ENCODE measurements at places on chromosomes 2 and 18.

GRCh38 chr18:46891742-46892214 lies 25.5 kb downstream of the PIAS2 start:
- no peak for DNase-seq

DNA sequence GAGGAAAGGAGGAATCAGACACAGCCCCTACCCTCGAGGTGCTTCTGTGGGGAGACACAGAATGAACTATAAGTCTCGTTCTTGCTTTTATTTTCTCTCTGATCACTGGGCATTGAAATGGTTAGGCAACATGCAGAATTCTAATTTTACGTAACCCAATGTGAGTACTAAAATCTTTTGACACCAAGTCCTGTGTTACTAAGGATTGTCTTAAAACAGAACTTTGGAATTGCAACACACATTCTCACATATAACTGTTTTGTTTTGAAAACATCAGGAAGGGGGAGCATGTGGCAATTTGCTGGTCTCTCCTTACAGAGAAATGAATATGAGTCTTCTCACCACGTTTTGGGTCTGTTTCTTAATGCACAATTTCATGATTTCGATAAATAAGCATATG lies 23.6 kb upstream of the SULT1C4 start:
- DNase-seq: no peak

- DNase-seq: no peak
These were observed 169.0 kb downstream of the MYCN start for GRCh38 chr2:16109368-16109820.

DNA sequence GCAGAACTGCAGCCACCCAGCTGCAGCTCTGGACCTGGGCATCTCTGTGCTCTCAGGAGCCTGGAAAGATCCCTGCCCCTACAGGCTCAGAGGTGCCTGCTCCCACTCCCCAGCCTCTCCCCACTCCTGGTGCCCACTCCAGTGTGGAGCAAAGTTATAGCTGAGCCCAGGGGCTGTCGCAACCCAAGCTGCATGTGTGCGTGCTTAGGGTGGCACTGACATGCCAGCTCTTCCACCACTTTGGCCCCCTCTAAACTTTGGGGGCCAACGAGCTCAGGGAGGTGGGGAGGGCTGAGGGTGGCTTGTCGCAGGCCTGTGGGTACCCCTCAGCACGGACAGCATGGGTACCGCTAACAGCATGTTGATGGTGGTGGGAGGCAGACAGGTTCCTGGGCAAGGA lies 126.3 kb upstream of the FHL2 start:
- DNase-seq: no peak

- no peak for DNase-seq
These were observed 53.8 kb upstream of the SPTBN1 start for GRCh38 chr2:54402350-54402749.

GRCh38 chr2:143070704-143071103 lies 58.5 kb upstream of the ARHGAP15 start:
- DNase-seq: no peak

GRCh38 chr2:137223722-137224121 lies 458.4 kb downstream of the THSD7B start:
- no peak for DNase-seq

- no peak for DNase-seq
These were observed 57.7 kb upstream of the ASPRV1 start for GRCh38 chr2:70019096-70019495.

- no peak for DNase-seq
These were observed 40.7 kb downstream of the POMC start for GRCh38 chr2:25127646-25128045.

- no peak for DNase-seq
These were observed 114.9 kb downstream of the TCF4 start for GRCh38 chr18:55473058-55473457.

DNA sequence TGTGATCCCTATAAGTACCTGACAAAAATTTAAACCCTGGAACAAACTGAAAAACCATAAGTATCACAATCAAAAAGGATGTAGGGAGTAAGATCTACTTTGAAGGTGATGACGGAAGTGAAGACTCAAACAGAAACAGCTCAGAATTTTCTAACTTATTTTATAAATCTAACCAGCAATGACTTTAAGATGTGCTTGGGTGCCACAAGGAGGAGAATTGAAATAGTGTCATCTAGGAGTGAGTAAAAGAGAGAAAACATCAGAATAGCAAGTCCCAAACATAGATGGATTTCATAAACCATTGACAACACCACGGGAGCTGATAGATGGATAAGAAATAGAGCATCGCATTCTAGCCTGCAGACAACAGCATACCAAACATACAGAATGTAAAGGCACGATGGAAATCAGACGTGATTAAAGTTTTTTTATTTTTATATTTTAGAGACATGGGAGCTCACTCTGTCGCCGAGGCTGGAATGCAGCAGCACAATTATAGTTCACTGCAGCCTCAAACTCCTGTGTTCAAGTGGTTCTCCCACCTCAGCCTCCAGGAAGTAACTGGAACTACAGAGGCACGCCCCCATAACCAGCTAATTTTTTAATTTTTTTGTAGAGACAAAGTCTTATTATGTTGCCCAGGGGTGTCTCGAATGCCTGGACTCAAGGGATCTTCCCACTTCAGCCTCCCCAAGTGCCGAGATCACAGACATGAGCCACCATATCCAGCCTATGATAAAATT lies 36.9 kb downstream of the MAP3K19 start:
- DNase-seq: no peak

GRCh38 chr2:202178346-202178958 lies 59.9 kb downstream of the SUMO1 start:
- no peak for DNase-seq

DNA sequence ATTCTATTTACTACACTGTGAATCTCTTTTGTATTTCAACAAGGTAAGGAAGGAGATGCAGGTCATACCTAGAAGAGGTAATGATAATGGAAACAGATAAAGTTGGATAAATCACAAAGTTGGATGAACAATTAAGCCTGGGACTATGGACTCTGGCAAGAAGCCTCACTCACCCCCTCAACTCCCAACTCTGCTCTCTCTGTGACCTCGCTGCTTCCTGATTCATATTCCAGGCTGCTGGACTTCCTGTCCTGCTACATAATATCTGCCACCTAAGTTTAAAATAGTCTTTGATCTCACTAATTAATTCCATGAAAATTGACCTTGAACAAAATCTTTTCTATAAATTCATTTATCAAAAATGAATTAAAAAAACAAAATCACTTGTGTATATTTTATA lies 215.3 kb downstream of the CALCRL start:
- DNase-seq: no peak

- DNase-seq: no peak
These were observed 1.2 kb downstream of the WNT10A start for GRCh38 chr2:218881744-218882460.

- DNase-seq: no peak
These were observed 164.0 kb downstream of the TFCP2L1 start for GRCh38 chr2:121120991-121121390.

DNA sequence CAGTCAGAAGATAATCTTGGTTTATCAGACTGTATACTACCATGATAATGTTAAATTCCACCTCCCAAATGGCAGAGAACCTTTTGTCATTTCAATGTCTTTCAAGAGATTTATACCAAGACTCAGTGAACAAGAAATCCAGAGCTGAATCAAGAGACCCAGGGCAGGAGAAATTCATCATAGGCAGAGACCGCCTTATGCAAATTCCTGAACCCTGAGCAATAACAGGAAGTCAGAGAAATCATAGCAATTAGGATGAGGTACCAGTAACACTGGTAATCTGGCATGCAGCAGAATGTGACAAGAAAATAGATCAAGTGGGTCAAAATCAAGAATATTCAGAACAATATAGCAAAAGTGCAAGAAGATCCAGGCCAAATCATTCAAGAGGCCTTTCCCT lies 412.4 kb upstream of the LRATD1 start:
- no peak for DNase-seq

DNA sequence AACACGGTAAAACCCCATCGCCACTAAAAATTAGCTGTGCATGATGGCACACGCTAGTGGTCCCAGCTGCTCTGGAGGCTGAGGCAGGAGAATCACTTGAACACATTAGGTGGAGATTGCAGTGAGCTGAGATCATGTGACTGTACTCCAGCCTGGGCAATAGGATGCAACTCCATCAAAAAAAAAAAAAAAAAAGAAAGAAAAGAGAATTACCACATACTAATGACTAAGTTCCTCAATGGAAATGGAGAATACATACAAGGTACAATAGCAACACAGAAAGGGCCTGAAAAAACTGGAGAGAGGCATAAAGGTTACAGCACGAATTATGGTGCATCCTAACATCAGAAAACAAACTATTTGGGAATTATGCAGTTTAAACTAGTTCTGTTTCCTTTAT lies 81.3 kb downstream of the CDH2 start:
- DNase-seq: no peak

DNA sequence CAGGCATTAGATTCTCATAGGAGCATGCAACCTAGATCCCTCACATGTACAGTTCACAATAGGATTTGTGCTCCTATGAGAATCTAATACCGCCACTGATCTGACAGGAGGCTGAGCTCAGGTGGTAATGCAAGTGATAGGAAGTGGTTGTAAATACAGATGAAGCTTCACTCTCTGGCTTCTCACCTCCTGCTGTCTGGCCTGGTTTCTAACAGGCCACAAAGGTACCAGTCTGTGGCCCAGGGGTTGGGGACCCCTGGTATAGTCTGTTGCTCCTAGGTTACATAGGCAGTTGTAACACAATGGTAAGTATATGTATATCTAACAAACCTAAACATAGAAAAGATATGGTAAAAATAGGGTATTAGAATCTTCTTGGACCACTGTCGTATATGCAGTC lies 81.8 kb downstream of the EML4 start:
- DNase-seq: no peak

- no peak for DNase-seq
These were observed 42.1 kb downstream of the FARSB start for GRCh38 chr2:222613715-222614331.

GRCh38 chr18:12779043-12779442 lies 76.2 kb downstream of the PSMG2 start:
- no peak for DNase-seq

- DNase-seq: no peak
These were observed 365.4 kb downstream of the ADCYAP1 start for GRCh38 chr18:1270081-1270480.

GRCh38 chr2:95055262-95055661 lies 29.8 kb downstream of the MAL start:
- DNase-seq: no peak

DNA sequence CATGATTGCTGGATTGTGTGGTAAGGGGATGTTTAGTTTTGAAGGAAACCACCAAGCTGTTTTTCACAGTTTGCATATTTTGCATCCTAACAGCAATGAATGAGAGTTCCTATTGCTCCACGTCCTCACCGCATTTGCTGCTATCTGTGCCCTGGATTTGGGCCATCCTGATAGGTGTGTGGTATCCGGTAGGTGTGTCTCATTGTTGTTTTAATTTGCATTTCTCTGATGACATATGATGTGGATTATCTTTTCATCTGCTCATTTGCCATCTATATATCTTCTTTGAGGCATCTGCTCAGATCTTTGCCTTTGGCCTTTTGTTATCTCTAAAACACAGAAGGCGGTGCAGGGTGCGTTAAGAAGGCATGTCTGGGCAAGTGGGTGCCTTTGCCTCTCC lies 73.3 kb downstream of the LONRF2 start:
- no peak for DNase-seq

GRCh38 chr2:7844414-7844965 lies 837.4 kb upstream of the ID2 start:
- no peak for DNase-seq

DNA sequence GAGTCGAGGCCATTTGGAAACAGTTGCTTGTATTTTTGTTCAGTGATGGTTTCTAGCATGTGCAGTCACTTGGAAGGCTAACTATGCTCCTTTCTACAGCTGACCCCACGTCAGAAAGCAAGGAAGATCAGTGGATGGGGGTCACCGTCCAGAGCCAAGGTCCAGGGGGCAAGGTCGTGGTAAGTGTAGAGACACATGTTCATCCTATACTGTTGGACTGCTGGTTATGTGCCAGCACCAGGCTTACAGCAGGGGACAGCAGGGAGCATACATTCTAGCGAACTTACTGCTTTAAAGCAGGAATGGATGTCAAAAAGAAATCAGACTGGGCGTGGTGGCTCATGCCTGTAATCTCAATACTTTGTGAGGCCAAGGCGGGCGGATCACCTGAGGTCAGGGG lies 40.0 kb downstream of the ITGA6 start:
- DNase-seq: no peak

DNA sequence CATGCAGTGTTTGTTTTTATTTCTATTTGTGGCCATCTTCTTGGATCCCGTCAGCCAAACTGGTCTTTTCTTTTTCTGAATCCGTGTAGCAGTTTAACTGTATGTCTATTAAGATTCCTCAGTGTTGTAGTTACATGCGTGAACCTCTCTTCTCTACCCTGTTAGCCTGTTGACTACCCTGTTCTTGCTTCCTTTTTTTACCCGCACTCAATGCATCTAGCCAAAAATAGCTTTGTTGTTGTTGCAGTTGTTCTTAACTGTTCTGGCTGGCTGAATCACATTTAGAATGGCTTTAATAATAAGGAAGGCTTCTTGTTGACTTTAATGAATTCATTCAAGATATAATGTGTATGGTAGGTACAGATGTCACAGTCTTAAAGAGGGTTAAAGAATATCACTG lies 137.1 kb downstream of the LCLAT1 start:
- no peak for DNase-seq

GRCh38 chr2:40558761-40559160 lies 106.9 kb upstream of the SLC8A1 start:
- no peak for DNase-seq

- no peak for DNase-seq
These were observed 104.0 kb downstream of the L3MBTL4 start for GRCh38 chr18:6310714-6311113.

DNA sequence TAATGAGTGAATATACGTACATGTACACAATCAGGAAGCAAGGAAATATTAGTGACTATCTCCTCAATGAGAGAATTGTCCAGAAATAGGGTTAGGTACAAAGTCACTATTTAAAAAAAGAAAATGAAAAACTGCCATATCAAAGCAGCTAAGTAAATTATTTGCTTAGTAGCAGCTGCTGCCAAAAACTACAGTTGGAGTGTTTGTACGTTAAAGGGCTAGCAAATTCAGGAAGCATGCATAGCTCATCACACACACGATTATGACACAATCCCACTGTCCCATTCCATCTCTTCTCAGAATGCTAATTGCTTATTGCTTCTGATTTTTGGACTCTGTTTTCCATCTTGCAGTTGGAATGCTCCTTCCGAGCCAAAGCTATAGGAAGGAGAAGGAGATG lies 2012.5 kb upstream of the LRRTM1 start:
- no peak for DNase-seq

- no peak for DNase-seq
These were observed 18.9 kb downstream of the INPP4A start for GRCh38 chr2:98463551-98463971.

- no peak for DNase-seq
These were observed 167.5 kb upstream of the ITGA4 start for GRCh38 chr2:181289698-181290097.

- DNase-seq: no peak
These were observed 48.4 kb downstream of the SLC38A11 start for GRCh38 chr2:164906947-164907346.
